Activated CD4-positive, alpha-beta T cell treated with anti-CD3 and anti-CD28 coated beads for 24 hours (primary cell): ENCODE measurements at places on chromosomes 5 and 9.

DNA sequence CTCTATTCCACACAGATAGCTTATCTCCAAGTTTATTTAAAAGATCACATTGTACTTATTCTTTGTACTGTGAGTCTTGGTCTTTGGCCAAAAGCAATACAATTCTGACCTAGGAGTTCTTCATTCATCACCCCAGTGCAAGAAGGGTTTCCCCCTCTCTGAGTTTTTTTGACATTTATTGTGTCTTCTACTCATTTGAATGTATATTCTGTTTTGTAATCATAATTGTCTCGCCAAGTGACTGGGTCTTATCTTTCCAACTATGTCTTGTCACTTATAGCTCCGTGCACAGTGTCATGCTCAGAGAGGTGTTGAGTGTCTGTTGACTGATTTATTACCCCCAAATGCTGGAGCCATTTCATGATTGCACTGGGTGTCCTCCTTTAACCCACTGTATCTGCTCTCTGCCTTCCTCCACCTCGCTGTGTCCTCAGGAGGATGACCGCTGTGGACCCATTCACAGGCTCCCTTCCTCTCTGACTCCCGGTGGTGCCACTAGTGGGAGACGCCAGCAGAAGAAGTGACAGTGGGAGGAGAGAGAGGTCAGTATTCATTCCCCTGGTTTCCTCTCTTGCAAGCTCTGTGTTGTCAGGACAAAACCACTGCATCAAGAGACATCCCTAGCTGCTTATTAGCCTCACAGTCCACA, 11.2 kb upstream of the TRIO start:
- DNase-seq, result no peak

GRCh38 chr5:65151614-65152013, 330.1 kb downstream of the ADAMTS6 start:
- no peak for DNase-seq

DNA sequence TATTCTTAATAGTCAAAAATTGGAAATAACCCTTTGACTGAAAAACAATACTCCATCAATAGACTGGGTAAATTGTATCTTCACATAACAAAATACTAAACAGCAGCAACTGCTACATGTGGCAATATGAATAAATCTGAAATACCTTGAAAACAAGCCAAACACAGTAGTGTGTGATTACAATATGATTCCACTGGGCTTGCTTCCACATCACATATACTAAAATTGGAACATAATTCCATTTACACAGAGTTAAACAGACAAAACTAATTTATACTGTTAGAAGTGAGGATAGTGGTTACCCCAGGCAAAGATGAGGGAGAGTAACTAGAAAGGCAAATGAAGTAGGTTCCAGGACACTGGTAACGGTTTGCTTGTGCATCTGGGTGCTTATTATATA, 20.4 kb downstream of the FNIP1 start:
- no peak for DNase-seq

DNA sequence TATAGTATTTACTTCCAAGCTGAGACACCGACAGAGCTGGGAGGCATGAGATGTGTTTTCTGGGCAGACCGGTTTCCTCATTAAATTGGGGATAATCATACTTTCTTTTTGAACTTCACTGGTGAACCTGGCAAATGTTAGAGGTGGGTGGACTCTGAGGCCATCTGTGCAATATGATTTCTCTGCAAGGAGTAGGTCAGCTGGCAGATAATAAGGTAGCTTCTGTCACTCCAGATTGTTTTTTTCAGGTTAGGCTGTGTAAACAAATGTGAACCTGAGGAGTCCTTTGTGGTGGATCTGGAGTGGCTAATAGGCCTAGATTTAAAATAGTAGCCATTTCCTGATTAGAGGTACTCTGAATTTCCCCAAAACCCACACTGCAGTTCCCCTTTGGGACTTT, 75.4 kb upstream of the S1PR3 start:
- DNase-seq, result no peak
